ENCODE measurements at places on chromosomes 13 and 19. TPM values are rescaled to one million over a fixed set of nuclear protein-coding genes. Genes with fewer than 3 reads are reported as not detected.

RNF126 gene
- 83.0 TPM for total RNA-seq

- H3K27me3 ChIP-seq, result no peaks in the 10 kb centered on the region
- no peaks in the 10 kb centered on the region for H3K36me3 ChIP-seq
- no peak overlapping the region for H3K4me3 ChIP-seq
- peak overlapping the region; percentile 6 for H3K27ac ChIP-seq
Observed at GRCh38 chr13:80562433-80563156, 221.7 kb upstream of the SPRY2 start.

DNA sequence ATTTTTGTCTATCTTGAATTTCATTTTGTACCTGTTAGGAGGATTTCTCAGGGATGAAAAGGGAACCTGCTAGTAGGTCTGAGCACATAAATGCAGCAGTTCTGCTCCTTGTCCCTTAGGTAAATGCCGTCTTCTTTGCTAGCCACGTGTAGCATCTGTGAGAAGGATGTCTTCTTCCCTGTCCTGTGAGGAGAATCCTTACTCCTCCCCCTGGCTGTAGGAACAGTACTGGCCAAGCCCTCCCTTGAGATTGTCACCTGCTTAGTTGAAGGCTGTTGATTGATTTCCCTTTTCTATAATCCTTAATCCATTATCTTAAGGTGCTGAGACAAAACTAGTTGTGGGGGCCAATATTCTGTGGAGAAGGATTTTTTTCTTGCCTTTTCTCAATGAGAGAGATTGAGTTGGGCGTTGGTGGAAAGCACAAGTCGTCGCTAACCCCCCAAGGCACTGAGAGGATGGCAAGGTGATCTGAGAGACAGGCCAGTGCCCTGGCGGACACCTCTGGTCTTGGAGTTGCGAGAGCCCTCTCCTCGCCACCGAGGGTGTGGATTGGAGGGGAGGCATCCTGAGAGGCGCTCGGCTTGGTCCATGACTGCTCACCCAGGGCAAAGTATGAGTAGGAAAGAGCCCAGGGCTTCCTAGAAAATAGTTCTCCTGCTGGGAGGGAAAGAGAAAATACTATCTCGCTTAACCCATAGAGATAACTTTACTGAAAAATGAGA lies 216.7 kb downstream of the ATP8A2 start:
- H3K4me1 ChIP-seq, result no peaks in the 10 kb centered on the region
- no peak overlapping the region for H3K4me3 ChIP-seq
- H3K36me3 ChIP-seq, result no peaks in the 10 kb centered on the region
- H3K27me3 ChIP-seq, result peaks cover 14% of the 10 kb centered on the region

DNA sequence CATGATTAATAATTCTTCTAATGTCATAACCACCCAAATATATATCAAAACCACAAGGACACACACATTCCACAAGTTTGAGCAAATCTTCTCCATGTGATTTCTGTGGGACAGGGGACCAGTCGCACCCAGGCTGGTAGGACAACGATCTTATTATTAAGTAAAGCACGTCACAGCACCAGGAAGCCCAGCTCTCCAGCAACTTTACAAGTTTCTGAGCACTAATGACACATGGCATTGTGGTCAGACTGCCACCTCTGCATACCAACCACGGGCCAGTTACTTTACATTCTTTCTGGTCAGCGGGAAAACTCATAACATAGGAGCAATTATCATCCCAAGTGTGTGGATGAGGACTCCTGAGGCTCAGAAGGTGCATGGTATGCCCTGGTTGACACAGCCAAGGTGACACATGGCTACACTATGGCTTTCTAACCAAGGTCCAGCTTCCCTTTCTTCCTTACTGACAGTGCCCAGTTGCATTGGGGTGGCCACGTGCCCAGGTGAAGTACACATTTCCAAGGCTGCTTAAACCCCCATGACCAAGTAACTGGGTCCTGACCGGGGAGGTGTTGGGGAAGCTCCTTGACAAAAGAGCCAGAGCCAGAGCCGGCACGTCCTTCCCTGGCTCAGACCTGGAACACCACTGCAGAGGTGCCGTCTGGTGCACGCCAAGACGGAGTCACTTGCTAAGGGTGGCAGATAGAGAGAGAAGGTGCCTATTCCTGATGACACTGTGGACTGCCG lies 27.4 kb downstream of the LATS2 start:
- H3K27ac ChIP-seq, result no peak overlapping the region
- peaks cover 4% of the 10 kb centered on the region for H3K4me1 ChIP-seq
- H3K27me3 ChIP-seq, result no peaks in the 10 kb centered on the region
- DNase-seq, result no peak
- no peak overlapping the region for H3K4me3 ChIP-seq
- H3K36me3 ChIP-seq, result no peaks in the 10 kb centered on the region

GRCh38 chr19:12880551-12881171 lies 588 bp downstream of the DNASE2 start:
- H3K36me3 ChIP-seq, result peaks cover 12% of the 10 kb centered on the region
- H3K4me3 ChIP-seq, result peak overlapping the region; percentile 88
- peak; percentile 38 for DNase-seq
- H3K27ac ChIP-seq, result peak overlapping the region; percentile 82

GRCh38 chr19:39247701-39248664 lies 673 bp downstream of the IFNL4 start:
- H3K36me3 ChIP-seq, result no peaks in the 10 kb centered on the region
- H3K27ac ChIP-seq, result no peak overlapping the region
- DNase-seq, result peak; percentile 25
- H3K4me1 ChIP-seq, result peaks cover 2% of the 10 kb centered on the region
- H3K27me3 ChIP-seq, result peaks cover 10% of the 10 kb centered on the region

- H3K27ac ChIP-seq, result no peak within 1 kb of the TSS
- no peak within 1 kb of the TSS for H3K4me3 ChIP-seq
- no peaks in the 10 kb centered on the region for H3K36me3 ChIP-seq
Observed at GRCh38 chr19:35447606-35448469, at the start of gene FFAR2. Gene FFAR2 (plus strand): TSS chr19:35448257. CDS start chr19:35449715, 1,458 bp downstream.

TINCR gene
- total RNA-seq, result 0.23 TPM

ZNF578 gene
- 1.1 TPM for total RNA-seq

All from activated CD4-positive, alpha-beta T cell treated with anti-CD3 and anti-CD28 coated beads for 36 hours (primary cell).